ENCODE measurements at places on chromosomes 6 and 20. TPM values are rescaled to one million over a fixed set of nuclear protein-coding genes. Genes with fewer than 3 reads are reported as not detected.

Gene SIRPA
- 15.9 TPM for total RNA-seq

Gene MAFB
- 1.5 TPM for total RNA-seq

Gene PAK5
- not detected for total RNA-seq

Gene APCDD1L
- not detected for total RNA-seq

Gene KCNK15
- total RNA-seq, result not detected

Gene PDYN
- not detected for total RNA-seq

Gene TMEM14A
- total RNA-seq, result 23.9 TPM

Gene GTF3C6
- total RNA-seq, result 34.0 TPM

Gene ULBP1
- total RNA-seq, result 1.5 TPM

Gene TMEM217
- 4.8 TPM for total RNA-seq

Gene CFAP206
- 0.48 TPM for total RNA-seq
